Cerebellum (tissue), 4 donors: ENCODE measurements at places on chromosomes 6 and 20. TPM values are rescaled to one million over a fixed set of nuclear protein-coding genes. Genes with fewer than 3 reads are reported as not detected.

- DNase-seq = no peak
Measured at GRCh38 chr20:39225536-39225935, 263.4 kb downstream of the DHX35 start.

DNA sequence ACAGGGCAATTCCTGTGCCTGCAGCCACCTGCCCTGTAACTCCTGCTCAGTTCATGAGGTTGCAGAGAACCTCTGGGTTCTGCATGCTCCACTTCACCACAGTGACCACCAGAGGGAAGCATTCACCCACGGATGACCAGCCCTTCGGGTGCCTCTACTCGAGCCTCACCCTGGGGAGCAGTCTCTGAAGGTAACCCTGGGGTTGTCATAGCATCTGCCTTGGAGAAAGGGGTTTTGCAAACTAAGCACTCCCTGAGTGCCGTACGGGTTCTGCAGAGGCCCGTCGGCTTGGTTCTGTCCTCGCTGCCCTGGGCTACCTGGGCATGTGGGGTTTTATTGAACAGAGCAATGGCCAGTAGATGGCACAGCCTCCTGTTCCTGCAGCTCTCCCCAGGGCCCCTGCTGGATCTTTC is 10.2 kb upstream of the CST5 start:
- no peak for DNase-seq

DNA sequence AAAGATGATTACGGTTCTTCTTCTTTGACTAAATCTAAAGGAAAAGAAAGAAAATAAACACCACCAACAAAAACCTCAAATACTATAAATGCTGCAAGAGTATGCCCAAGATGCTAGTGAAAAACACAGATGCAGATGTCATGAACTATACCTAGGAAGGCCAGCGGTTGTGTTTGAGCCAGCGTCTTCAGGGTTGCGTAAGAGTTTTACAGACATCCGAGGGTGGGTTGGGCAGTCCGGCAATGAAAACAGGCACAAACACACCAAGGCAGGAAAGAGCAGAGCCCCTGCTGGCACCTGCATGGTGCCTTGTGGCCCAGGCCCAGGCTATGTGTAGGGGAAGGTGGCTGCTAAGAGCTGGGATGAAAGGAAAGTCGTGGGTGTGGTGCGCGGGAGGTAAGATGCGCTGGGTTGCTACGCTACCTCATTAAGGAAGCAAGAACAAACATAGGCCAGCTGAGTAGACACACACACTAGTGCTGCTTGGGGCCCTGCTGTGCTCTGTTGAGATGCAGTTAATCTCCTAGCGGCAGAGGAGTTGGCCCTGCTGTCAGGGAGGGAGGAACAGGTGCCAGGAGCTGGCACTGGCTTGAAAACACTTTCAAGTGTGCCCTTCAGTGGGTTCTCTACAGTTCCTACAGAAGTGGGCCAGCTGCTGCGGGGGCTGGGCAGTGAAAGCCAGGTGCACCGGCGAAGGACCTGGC is 170.2 kb upstream of the PLN start:
- DNase-seq = peak; percentile 1

DNA sequence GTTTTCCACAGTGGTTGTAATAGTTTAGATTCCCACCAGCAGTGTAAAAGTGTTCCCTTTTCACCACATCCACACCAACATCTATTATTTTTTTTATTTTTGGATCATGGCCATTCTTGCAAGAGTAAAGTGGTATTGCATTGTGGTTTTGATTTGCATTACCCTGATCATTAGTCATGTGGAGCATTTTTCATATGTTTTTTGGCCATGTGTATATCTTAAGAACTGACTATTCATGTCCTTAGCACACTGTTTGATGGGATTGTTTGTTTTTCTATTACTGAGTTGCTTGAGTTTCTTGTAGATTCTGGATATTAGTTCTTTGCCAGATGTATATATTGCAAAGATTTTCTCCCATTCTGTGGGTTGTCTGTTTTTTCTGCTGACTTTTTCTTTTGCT is 820.1 kb downstream of the TENT5A start:
- DNase-seq = no peak

DEFB115 gene
- total RNA-seq = not detected

HLA-DPB1 gene
- 1.8 TPM for total RNA-seq

TNNC2 gene
- total RNA-seq = 0.45 TPM
